ENCODE measurements at places on chromosomes 11 and 22.

- no peak for DNase-seq
These were observed 987 bp downstream of the C1QTNF6 start for GRCh38 chr22:37186997-37187522.

DNA sequence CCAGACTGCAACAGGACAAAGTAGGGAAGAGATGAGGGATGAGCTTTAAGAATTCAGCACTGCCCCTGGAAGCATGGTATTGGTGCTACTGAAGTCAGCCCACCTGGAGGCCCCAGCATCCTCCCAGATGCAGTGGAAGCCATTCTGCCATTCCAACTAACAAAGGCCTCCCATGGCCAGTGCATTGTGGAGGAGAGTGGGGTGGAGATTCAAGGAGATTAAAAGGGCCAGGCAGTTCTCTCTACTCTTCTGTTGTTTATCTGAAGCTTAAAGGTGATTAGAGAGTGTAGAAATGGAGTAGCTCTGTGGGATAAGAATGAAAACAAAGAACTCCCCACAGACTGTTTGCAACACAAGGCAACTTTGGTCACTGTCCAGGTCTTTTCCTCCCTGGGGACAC is 24.1 kb upstream of the TSKU start:
- no peak for DNase-seq

DNA sequence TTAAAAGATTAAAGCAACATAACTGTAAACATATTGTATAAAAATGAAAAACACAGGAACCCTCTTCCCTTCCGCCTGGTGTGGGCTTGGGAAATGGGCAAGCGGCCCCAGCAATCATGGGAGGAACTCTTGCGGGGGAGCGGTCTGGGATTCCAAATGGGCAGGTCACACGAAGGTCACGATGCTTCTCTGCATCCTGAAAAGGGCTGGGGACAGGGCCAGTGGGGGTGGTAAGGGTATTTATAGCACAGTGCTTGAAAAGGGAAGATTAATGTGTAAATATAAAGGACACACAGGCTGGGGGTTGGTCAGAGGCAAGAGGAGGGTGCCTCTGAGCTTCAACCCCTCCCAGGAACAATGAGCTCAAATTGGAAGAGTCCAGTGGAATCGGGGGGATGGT is 46.9 kb upstream of the OR4B1 start:
- peak; percentile 77 for DNase-seq

- no peak for DNase-seq
These were observed 20.8 kb downstream of the TREH start for GRCh38 chr11:118658429-118659313.

DNA sequence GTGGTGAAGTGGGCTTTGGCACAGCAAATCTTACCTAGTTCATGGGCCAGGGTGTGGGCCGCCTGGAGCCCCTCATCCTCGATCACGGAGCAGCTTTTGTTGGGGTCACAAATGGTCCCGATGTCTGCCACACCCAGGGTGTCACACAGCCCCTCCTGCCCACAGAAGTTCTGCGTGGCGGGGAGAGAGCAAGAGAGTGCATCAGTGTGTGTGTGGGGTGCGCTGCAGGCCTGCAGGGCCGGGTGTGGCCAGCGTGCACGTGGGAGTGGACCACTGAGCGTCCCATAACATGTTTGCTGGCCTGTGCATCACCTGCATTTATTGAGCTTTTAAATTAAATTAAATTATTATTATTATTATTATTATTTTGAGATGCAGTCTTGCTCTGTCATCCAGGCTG is 11.5 kb downstream of the ADAMTS8 start:
- no peak for DNase-seq

GRCh38 chr22:26174280-26174679 is 5.0 kb downstream of the SEZ6L start:
- no peak for DNase-seq

DNA sequence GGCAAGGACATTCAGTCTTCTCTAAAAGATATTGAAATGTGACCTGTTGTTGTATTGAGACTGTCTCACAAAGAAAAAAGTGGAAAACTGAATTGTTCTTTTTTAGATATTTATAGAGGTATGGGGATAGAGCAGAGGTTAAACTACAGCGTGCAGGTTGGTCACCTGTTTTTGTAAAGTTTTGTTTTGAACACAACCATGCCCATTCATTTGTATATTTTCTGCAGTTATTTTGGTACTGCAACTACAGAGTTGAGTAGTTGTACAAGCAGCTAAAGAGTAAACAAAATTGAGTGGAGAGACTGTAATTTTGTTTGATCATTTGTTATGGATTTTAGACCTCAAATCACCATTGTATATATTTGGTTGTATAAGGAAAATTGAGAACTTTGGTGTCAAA is 11.3 kb downstream of the EED start:
- no peak for DNase-seq

DNA sequence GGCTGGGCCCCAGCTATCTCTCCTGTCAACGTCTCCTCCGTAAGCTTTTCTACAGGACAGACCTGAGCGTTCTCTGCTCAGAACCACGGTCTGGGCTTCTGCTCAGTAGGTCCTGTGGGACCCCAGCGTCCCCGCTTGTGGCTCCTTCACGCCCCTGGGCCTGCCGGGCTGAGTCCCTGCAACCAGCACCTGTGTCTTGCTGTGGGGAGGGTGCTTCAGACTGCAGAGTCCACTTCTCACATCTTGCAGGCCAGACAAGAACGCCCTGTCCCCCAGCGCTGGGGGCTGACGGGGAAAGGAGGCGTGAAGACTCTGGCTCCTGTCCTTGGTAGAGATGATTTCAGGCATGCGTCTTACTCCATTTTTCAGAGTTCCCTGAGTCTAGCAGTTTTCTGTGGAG is 1480.8 kb downstream of the BRD1 start:
- no peak for DNase-seq

DNA sequence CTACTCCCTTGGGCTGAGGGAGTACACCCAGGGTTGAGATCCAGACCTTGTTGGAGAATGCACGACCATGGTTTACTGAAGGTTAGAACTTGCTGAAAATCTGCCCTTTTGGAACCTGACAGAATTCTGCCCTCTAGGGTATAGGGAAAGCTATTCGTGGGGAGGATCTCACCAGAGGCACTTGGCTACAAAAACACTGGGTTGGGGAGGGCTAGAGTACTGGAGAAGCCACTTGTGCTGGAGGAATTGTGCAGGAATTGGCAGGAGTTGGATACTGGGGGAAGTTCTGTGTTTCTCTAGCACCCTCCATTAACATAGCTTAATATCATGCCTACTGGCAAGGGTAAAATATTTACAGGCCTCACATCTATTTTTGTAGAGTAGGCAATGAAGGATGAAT is 55.8 kb downstream of the PPME1 start:
- DNase-seq = no peak

GRCh38 chr11:94629741-94630140 is 62.6 kb downstream of the PIWIL4 start:
- no peak for DNase-seq

- DNase-seq = peak; percentile 95
These were observed 5.6 kb upstream of the SYT8 start for GRCh38 chr11:1829039-1829820.

GRCh38 chr22:46406349-46406748 is 70.8 kb downstream of the TRMU start:
- no peak for DNase-seq

DNA sequence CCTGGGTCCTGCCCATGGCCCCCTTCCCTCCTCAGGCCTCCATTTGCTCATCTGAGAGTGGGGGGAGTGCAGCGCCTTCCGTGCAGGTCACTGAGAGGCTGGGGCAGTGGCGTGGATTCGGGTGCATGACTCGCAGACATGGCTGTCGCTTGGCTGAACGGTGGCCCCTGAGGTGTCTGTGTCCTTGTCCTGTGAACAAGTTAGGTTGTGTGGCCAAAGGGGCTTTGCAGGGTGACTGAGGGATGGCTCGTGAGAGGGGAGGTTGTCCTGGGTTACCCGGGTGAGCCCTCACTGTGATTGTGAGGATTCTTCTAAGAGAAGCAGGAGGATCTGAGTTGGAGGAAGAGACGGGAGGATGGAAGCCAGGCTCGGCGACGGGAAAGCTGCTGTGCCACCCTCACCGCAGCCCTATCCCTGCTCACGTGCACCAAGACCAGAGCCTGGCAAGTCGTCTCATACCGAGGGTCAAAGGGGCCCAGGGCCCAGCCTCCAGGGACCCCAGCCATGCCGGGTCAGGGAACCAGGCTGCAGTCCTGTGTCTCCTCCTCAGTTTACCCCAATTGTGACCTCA is 79.1 kb downstream of the KCNQ1 start:
- DNase-seq = no peak

- DNase-seq = no peak
These were observed 59.9 kb downstream of the FAM168A start for GRCh38 chr11:73537969-73538368.

- no peak for DNase-seq
These were observed 8.4 kb upstream of the RANBP1 start for GRCh38 chr22:20107471-20107901.

- no peak for DNase-seq
These were observed 29.2 kb downstream of the PDGFD start for GRCh38 chr11:104134745-104135144.

- no peak for DNase-seq
These were observed 113.7 kb downstream of the EFCAB6 start for GRCh38 chr22:43698403-43698802.

GRCh38 chr22:39907605-39908097 is 6.8 kb downstream of the GRAP2 start:
- DNase-seq = no peak

DNA sequence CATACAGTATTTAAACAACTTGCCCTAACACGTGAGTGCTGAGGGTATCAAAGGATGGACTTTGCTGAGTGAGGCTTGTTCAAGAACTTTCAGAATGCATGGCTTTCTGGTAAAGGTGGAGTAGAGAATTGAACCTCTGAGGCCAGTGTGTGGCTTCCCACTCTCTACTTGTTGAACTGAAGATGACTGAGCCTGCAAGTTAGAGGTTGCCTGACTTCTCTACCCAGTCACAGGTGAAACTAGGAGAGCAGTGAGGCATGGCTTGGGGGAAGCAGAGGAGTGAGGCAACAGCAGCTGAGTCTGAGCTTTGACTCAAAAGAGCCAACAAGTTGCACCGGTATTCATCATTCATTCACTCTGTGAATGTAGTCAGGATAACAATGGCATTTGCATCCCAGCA is 256.4 kb upstream of the SESN3 start:
- no peak for DNase-seq

GRCh38 chr11:13674799-13675509 is 6.5 kb downstream of the FAR1 start:
- no peak for DNase-seq

DNA sequence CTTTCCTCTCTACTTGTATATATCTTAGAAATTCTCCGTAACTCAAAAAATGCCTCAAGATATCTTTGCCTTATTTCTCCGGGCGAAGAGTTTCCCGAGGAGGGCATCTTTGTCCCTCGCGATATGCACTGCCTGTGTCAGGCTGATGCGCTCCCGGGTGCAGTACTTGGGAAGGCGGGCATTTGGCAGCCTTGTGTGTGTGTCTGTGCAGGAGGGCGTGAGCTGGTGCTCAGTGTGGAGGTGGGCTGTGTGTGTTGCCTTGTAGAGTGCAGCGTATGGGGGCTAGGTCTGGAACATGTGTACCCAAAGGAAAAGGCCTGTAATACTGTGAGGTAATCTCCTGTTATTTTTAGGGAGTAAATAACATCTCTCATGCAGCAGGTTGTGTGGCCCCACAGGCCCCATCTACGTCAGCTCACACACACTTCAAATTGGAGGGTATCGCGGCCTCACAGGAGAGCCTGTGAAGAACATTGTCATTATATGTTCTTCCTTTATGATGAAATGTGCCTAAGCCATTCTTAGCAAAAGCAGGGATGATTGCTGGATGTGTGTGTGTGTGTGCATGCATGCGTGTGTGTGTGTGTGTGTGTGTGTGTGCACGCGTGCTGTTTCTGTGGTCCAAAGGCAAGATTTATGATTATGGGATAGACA is 77.5 kb downstream of the KCNJ1 start:
- no peak for DNase-seq

GRCh38 chr11:103541186-103541795 is 432.1 kb downstream of the DYNC2H1 start:
- DNase-seq = no peak

DNA sequence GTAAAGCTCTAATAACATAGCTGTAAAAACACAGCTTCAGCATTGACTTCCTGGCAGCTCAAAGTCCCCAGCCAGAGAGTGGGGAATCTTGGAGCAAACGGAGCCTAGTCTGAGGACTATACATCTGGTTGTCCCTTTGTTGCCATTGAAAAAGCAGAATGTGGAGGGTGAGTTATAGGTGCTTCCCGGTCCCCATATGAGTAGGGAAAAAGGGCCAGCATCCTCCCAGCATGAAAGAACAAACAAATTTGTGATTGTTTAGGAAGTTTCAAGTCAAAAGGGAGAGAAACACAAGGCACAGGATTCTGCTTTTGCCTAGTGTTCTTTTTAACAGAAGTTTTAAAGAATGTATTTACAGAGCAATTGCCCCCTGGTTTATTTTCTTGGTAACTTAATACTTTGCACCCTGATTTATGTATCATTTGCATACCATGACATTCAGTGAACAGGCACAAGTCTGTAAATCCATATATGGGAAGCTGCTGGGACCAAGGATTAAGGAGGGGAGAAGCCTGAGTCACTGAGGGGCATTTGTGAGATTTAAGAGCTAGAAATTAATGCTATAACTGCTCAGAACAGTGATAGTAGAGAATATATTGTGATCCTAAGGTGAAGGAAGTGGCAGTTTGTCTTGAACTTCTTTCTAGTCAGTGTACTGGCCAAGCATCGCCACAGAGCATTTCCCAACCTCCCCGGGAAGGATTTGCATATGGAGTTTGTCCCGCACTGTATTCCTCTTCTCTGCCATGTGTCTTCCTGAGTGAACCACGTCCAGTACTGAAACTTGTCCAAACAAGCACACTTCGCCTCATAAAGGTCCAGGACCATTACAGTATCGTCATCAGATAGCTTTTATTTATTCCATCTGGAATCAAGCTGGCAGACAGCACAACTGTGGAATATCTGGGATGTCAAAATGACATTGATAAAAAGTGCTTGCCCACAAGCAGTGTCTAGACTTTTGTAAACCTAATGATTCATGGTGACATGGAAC is 103.0 kb downstream of the DBX1 start:
- DNase-seq = no peak

GRCh38 chr11:83002053-83002452 is 69.6 kb downstream of the RAB30 start:
- no peak for DNase-seq

- DNase-seq = no peak
These were observed 7.0 kb downstream of the PRSS23 start for GRCh38 chr11:86807360-86807759.

DNA sequence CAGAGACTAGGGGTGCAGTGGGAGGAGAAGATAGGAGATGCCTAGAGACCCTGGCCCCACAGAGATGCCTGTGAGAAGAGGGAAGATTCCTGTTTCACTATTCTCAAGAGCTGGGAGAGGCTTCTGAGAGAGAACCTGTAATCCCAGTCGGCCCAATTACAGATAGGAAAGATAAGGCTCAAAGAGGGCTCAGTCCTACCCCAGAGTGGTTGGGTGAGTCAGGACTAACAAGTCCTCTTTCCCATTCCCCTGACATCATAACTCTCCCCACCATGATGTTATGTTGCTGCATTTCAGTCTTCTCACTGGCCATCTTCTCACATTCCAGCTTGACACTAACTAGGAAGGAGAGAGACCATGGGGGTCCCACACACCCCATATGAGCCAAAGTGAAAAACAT is 17.9 kb downstream of the ARHGEF12 start:
- no peak for DNase-seq
